ENCODE measurements at places on chromosomes 6 and 20. TPM values are rescaled to one million over a fixed set of nuclear protein-coding genes. Genes with fewer than 3 reads are reported as not detected.
A peak's percentile ranks its signal among the peaks of the same experiment; 100 is the strongest.

SEMG1 gene
- total RNA-seq: not detected

- peak overlapping the region; percentile 88 for H3K4me3 ChIP-seq
- no peaks in the 10 kb centered on the region for H3K27me3 ChIP-seq
- H3K36me3 ChIP-seq: peaks cover 35% of the 10 kb centered on the region
- H3K4me1 ChIP-seq: peaks cover 33% of the 10 kb centered on the region
- DNase-seq: peak; percentile 35
Measured at GRCh38 chr6:159761129-159761872, 544 bp upstream of the ACAT2 start.

- H3K4me3 ChIP-seq: peak overlapping the region; percentile 0
- DNase-seq: no peak
- no peak overlapping the region for H3K27ac ChIP-seq
- H3K36me3 ChIP-seq: no peaks in the 10 kb centered on the region
- H3K27me3 ChIP-seq: peaks cover 11% of the 10 kb centered on the region
- peaks cover 17% of the 10 kb centered on the region for H3K4me1 ChIP-seq
Measured at GRCh38 chr6:148770408-148771211, 23.8 kb downstream of the UST start.

- H3K4me3 ChIP-seq: peak overlapping the region; percentile 40
- peak overlapping the region; percentile 84 for H3K27ac ChIP-seq
- no peaks in the 10 kb centered on the region for H3K27me3 ChIP-seq
- DNase-seq: peak; percentile 32
Measured at GRCh38 chr6:41344876-41345275, 9.5 kb downstream of the NCR2 start.

- H3K4me1 ChIP-seq: no peaks in the 10 kb centered on the region
- H3K27me3 ChIP-seq: no peaks in the 10 kb centered on the region
- no peaks in the 10 kb centered on the region for H3K36me3 ChIP-seq
- no peak overlapping the region for H3K27ac ChIP-seq
Measured at GRCh38 chr6:107576852-107577251, 86.9 kb downstream of the SOBP start.

- no peak overlapping the region for H3K4me3 ChIP-seq
- no peak for DNase-seq
- H3K36me3 ChIP-seq: no peaks in the 10 kb centered on the region
- no peaks in the 10 kb centered on the region for H3K27me3 ChIP-seq
- H3K4me1 ChIP-seq: peaks cover 2% of the 10 kb centered on the region
- no peak overlapping the region for H3K27ac ChIP-seq
Measured at GRCh38 chr20:17841751-17842215, 126.8 kb downstream of the SNX5 start.

DNA sequence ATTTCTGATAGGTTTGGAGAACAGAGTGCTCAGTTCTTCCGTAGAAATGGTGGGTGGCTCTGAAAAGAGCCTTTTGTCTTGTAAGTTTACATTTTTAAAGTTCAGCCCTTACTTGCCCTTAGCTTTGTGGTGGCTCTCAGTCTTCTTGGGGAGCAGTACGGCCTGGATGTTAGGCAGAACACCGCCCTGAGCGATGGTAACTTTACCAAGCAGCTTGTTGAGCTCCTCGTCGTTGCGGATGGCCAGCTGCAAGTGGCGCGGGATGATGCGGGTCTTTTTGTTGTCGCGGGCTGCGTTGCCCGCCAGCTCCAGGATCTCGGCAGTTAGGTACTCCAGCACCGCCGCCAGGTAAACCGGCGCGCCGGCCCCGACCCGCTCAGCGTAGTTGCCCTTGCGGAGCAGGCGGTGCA lies 19.5 kb downstream of the OR2B2 start:
- no peak overlapping the region for H3K27ac ChIP-seq
- peaks cover 45% of the 10 kb centered on the region for H3K4me1 ChIP-seq
- peaks cover 9% of the 10 kb centered on the region for H3K27me3 ChIP-seq
- no peak overlapping the region for H3K4me3 ChIP-seq
- peaks cover 10% of the 10 kb centered on the region for H3K36me3 ChIP-seq

Measured in activated naive CD8-positive, alpha-beta T cell treated with anti-CD3 and anti-CD28 coated beads for 36 hours (primary cell).